Large intestine (tissue), 12 donors: ENCODE measurements at places on chromosomes 2 and 18. TPM values are rescaled to one million over a fixed set of nuclear protein-coding genes. Genes with fewer than 3 reads are reported as not detected.
A peak's percentile ranks its signal among the peaks of the same experiment; 100 is the strongest.

DNA sequence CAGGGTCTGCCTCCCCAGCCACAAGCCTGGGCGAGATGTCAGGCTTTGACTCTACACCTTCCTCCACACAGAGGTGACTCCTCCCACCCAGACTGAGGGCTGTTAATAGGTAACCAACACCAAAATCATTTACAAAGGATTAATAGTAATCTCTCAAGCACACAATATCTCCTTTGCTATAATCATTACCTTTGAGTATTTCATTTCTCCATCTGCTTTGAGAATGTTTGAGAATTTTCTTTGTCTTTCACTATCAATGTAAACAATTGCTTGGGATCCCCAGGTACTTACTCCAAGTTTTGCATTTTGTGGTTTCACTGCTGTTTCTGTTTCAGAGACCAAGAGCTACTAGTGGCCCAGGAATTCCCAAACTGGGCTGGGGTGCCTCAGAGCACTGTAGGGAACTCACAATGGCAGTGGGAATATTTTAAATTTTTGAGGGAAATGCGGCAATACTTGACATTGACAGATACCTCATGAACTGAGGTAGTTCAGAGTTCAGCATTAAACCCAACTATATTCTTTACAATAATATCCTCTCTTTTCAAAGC is 166.4 kb upstream of the MGAT5 start:
- H3K4me3 ChIP-seq = no peak overlapping the region
- H3K36me3 ChIP-seq = no peaks in the 10 kb centered on the region
- no peak overlapping the region for H3K27ac ChIP-seq
- H3K4me1 ChIP-seq = peaks cover 3% of the 10 kb centered on the region
- H3K27me3 ChIP-seq = no peaks in the 10 kb centered on the region
- peak; percentile 71 for DNase-seq

- no peak overlapping the region for H3K27ac ChIP-seq
- H3K4me1 ChIP-seq = peaks cover 6% of the 10 kb centered on the region
- peaks cover 10% of the 10 kb centered on the region for H3K36me3 ChIP-seq
Observed at GRCh38 chr18:74146756-74147155, 878 bp downstream of the FBXO15 start.

Gene SLC39A6
- polyA plus RNA-seq = 19.9 TPM

DNA sequence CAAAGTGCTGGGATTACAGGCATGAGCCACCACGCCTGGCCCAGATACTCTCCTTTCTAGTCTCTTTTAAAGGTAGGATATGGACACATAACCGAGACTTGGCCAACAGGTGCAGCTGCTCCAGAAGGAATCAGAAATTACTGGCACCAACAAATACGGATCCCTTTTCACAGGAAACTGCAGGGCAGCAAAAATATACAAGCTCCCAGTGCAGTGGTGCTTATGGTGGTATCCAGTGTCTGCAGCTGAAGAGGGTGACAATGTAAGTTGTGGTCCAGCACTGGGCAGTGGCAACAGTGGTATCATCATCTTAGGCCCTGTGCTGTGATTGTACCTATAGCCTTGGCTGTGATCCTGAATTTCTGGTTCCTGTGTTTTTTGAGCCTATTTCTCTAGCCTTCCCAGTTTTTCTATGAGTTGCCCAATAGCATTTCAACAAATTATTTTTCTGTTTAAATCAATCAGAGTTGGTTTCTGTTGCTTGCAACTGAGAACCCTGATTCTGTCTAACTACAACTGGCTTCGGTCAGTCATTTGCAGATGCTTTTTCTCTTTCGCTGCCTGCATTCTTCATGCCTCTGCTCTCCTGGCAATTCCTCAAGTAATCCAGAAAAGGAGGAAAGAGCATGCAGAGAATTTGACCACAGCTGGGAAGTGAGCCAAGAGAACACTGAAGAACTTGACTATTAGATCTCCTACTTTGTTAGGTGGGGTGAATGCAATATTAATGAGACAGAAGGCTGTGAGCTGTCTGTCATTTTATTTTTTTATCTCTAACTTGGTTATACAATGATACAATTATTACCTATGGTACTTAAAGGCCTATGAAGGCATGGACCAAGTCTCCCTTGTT is 30.8 kb upstream of the EML4 start:
- no peaks in the 10 kb centered on the region for H3K36me3 ChIP-seq
- DNase-seq = peak; percentile 28
- H3K27me3 ChIP-seq = no peaks in the 10 kb centered on the region

- no peak overlapping the region for H3K27ac ChIP-seq
- no peak overlapping the region for H3K4me3 ChIP-seq
- H3K4me1 ChIP-seq = no peaks in the 10 kb centered on the region
- no peaks in the 10 kb centered on the region for H3K27me3 ChIP-seq
- DNase-seq = no peak
- H3K36me3 ChIP-seq = no peaks in the 10 kb centered on the region
Observed at GRCh38 chr2:17336458-17336857, 181.8 kb downstream of the RAD51AP2 start.

- H3K4me3 ChIP-seq = no peak overlapping the region
- no peaks in the 10 kb centered on the region for H3K36me3 ChIP-seq
- no peaks in the 10 kb centered on the region for H3K4me1 ChIP-seq
Observed at GRCh38 chr2:174925046-174925784, 80.0 kb downstream of the CHN1 start.

- no peak for DNase-seq
- H3K27me3 ChIP-seq = no peaks in the 10 kb centered on the region
- H3K36me3 ChIP-seq = no peaks in the 10 kb centered on the region
- H3K4me1 ChIP-seq = peaks cover 15% of the 10 kb centered on the region
- no peak overlapping the region for H3K27ac ChIP-seq
Observed at GRCh38 chr2:128438586-128438985, 119.9 kb upstream of the HS6ST1 start.

Gene INHA
- polyA plus RNA-seq = 1.2 TPM

Gene NEU2
- not detected for polyA plus RNA-seq

DNA sequence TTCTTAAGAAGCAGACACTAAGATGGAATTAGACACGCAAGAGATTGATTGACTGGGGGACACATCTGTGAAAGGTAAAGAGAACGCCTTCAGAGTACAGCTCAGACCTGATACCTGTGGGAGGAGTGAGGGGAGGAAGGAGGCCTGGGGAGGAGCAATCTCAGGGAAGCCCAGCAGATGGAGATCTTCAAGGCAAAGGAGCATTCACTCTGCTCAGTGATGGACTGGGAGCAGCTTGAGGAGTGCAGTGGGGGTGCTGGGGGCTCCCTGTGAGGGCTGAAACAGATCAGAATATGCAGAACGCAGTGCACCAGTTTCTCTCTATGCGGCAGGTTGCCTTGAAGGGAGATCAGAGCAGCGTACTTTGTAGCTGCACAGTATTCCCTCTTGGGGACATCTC is 103.7 kb upstream of the ATP8B1 start:
- H3K27ac ChIP-seq = no peak overlapping the region
- H3K4me1 ChIP-seq = no peaks in the 10 kb centered on the region
- no peak for DNase-seq
- no peaks in the 10 kb centered on the region for H3K27me3 ChIP-seq

DNA sequence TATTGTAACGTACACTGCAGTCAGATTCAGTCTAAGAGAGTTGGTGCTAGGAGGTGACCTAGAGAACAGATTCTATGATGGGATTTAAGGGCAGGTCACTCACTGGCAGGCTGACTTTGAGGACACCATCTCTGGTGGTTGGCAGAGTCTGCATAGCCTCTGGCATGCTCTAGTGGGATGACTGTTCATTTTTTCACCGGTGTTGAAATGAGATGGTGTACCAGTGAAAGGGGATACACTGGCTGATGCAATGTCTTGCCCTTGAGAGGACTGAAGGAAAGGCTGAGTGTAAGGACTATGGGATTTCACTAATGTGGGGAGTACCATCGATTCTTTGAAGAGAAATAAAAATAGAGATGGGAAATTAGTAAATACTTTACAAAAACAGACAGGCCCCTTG is 186.9 kb upstream of the PIEZO2 start:
- H3K27ac ChIP-seq = no peak overlapping the region
- no peaks in the 10 kb centered on the region for H3K36me3 ChIP-seq
- no peaks in the 10 kb centered on the region for H3K4me1 ChIP-seq
- no peak overlapping the region for H3K4me3 ChIP-seq
- DNase-seq = no peak
- no peaks in the 10 kb centered on the region for H3K27me3 ChIP-seq

- peaks cover 17% of the 10 kb centered on the region for H3K4me1 ChIP-seq
- H3K36me3 ChIP-seq = peaks cover 8% of the 10 kb centered on the region
- peak; percentile 41 for DNase-seq
- peak overlapping the region; percentile 58 for H3K4me3 ChIP-seq
- H3K27ac ChIP-seq = no peak overlapping the region
Observed at GRCh38 chr18:23503963-23504344, 643 bp downstream of the RMC1 start.

Gene UGT1A5
- polyA plus RNA-seq = 0.15 TPM

GRCh38 chr2:161352719-161353118 is 44.5 kb downstream of the PSMD14 start:
- no peak overlapping the region for H3K27ac ChIP-seq
- H3K27me3 ChIP-seq = no peaks in the 10 kb centered on the region
- no peak for DNase-seq
- H3K36me3 ChIP-seq = no peaks in the 10 kb centered on the region
- peaks cover 3% of the 10 kb centered on the region for H3K4me1 ChIP-seq

GRCh38 chr2:54052825-54053718 is 62.3 kb upstream of the ACYP2 start:
- H3K4me3 ChIP-seq = no peak overlapping the region
- no peak overlapping the region for H3K27ac ChIP-seq
- no peak for DNase-seq
- peaks cover 3% of the 10 kb centered on the region for H3K36me3 ChIP-seq

- DNase-seq = no peak
- no peaks in the 10 kb centered on the region for H3K36me3 ChIP-seq
- H3K4me1 ChIP-seq = no peaks in the 10 kb centered on the region
- H3K4me3 ChIP-seq = no peak overlapping the region
- no peak overlapping the region for H3K27ac ChIP-seq
Observed at GRCh38 chr2:207051385-207051965, 112.2 kb downstream of the CPO start.

DNA sequence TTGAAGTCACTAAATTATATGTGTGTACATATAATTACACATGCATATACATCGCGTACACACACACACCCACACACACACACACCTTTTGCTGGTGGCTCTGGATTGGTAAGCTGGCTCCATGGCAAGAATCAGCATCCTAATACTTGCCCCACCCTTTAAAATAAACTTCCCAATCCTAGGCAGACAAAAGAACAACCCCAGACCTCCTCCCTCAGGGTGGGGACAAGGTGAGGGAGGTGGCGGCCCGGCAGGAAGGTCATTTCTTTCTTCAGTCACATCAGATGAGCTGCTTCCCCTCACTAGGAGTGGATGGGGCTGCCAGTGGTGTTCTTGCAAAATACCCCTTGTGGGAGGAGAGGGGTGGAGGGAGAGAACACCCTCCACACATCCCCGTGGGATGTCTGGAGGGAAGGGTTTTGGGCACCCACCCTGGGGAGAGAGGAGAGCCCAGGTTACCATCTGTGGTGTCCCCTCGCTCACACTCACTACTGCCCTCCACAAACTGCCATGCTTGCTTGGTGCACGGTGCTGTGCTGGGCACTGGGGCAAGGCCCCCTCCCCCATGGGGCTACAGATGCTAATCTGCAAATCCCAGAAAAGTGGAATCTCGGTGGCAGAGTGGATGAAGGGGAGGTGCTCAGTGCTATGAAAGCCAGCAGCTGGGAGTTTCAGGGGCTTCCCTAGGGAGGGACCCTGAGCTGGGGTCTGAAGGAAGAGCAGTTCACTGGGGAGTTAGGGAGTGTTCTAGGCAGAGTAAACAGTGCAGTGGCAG is 64.0 kb downstream of the ODC1 start:
- peaks cover 19% of the 10 kb centered on the region for H3K4me1 ChIP-seq
- peaks cover 12% of the 10 kb centered on the region for H3K36me3 ChIP-seq
- no peak for DNase-seq

DNA sequence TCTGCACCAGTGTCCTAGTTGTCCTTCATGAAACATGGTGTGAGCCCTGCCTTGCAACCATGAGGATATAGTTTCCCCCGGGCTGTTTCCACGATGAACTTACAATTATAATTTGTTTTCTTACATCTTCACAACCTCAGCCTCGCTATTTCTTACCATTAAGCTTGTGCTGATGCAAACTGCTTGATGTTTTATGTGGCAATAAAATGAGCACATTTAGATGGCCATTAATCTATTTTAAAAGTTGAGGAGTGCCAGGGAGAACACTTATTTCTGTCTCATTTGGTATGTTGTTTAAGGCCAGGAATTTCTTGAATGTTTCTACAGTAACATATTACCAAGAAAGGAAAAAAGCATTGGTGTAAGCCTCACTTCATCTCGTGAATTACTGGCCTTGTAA is 214.5 kb upstream of the SLC8A1 start:
- no peaks in the 10 kb centered on the region for H3K36me3 ChIP-seq
- DNase-seq = no peak
- no peaks in the 10 kb centered on the region for H3K27me3 ChIP-seq
- H3K4me3 ChIP-seq = no peak overlapping the region
- no peak overlapping the region for H3K27ac ChIP-seq

DNA sequence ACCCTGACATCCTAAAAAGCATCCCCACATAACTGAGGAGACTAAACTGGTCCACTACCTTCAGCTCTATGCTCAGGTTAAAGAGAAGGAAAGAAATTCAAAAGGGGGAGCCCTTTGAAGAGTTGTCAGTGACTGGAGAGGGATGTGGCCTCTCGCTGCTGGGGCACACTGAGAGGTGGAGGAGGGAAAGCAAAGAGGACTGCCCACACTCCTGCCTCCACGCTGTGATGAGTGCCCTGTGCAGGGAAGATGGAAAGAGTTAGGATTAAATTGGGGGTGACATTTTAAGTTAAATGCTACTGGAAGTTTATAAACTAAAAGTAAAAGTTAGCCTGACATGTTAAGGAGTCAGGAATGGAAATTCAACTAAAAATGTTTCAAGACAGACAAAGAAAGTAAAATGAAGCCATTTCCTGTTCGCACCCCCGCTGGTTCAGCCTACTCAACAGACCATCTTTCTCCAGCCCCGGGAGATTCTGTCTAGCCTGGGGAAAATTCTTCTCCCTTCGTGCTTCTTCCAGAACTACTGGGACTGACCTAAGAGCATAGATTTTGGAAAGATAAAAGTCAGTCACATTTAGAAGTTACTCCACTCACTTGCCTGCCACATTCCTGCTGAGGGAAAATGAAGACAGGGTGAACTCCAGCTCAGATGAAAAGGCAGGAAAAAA is 17.8 kb upstream of the INO80C start:
- peaks cover 5% of the 10 kb centered on the region for H3K4me1 ChIP-seq
- H3K27me3 ChIP-seq = no peaks in the 10 kb centered on the region
- no peak overlapping the region for H3K27ac ChIP-seq
- H3K4me3 ChIP-seq = no peak overlapping the region
- DNase-seq = no peak

GRCh38 chr2:176172895-176173566 is 15.4 kb upstream of the HOXD1 start:
- H3K27me3 ChIP-seq = peaks cover 94% of the 10 kb centered on the region
- H3K4me1 ChIP-seq = peaks cover 7% of the 10 kb centered on the region
- no peak for DNase-seq

Gene YES1
- polyA plus RNA-seq = 47.7 TPM

Gene CGREF1
- 11.5 TPM for polyA plus RNA-seq
